ENCODE measurements at places on chromosomes 6 and 20. TPM values are rescaled to one million over a fixed set of nuclear protein-coding genes. Genes with fewer than 3 reads are reported as not detected.

Gene TFAP2D
- total RNA-seq = not detected

DNA sequence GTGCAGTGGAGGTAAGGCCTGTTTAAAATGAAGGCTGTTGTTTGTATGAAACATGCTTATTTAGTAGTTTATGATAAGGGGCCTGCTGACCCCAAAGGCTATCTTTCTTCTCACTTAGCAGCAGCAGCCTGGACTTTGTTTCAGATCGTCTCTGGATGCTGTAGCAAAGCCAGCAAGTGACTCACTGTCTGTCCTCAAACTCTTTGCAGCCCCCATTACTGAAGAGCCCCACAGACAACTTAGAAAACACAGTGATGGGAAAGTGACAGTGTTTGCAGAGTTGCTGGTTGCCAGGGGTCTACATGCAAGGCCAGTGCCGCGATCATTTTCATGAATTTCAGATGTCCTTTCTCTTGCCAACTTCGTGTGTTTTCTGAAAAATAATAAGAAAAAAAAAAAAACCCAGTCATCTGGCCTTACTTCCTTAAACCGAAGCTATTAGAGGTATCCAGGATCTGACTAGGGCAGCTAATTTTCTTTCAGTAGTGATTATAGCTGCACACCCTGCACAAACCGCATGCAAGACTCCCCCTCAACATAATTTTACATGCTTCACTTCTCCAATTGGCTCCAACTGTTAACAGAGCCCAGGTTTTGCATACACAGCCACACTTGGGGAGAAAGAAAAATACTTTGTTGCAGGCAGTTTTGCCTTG lies 11.6 kb upstream of the F13A1 start:
- peak; percentile 25 for DNase-seq

Gene CD164
- 184 TPM for total RNA-seq

Gene NR2E1
- total RNA-seq = 0.48 TPM

GRCh38 chr6:148943451-148943850 lies 196.6 kb downstream of the UST start:
- peak; percentile 72 for DNase-seq

DNA sequence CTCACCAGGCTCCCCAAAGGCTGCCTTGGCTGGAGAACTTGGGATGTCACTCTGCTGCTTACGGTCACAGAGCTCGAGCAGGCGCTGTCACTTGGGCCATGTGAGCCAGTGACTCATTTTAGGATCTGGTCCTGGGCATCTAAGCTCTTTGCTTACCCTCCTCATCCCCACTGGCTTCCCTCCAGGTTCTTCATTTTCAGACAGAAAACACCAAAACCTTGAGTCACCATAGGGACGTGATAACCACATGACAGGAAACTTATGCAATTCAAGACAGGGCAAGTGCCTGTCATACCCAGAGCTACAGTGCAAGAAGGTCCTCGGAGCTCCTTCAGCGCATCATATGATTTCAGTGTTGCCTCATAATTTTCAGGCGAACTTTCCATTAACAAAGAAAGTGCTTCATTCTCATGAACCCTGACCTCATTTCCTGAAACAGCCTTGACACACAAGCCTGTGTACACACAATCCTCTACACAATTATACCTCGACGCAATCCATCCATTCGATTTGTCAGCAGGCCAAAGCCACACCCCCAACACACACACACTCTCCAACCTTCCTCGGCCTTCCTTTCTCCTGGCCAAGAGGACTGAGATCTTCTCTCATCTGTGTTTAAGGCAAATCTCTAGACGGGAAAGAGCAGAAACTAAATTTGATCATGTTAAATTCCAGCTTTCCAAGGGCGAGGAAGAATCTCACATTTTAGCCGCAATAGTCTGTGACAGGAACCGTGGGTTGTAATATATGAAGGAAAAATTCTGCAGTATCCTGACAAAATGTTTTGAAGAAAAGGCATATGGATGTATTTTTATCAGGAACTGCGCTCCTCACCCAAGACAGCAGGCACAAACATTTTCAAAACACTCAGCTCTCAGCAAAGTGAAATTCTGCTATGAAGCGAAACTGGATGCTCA lies 25.3 kb downstream of the TBC1D7 start:
- DNase-seq = peak; percentile 83

GRCh38 chr6:50816115-50816675 lies 2.5 kb upstream of the TFAP2B start:
- DNase-seq = peak; percentile 85

Gene DXO
- 13.2 TPM for total RNA-seq

DNA sequence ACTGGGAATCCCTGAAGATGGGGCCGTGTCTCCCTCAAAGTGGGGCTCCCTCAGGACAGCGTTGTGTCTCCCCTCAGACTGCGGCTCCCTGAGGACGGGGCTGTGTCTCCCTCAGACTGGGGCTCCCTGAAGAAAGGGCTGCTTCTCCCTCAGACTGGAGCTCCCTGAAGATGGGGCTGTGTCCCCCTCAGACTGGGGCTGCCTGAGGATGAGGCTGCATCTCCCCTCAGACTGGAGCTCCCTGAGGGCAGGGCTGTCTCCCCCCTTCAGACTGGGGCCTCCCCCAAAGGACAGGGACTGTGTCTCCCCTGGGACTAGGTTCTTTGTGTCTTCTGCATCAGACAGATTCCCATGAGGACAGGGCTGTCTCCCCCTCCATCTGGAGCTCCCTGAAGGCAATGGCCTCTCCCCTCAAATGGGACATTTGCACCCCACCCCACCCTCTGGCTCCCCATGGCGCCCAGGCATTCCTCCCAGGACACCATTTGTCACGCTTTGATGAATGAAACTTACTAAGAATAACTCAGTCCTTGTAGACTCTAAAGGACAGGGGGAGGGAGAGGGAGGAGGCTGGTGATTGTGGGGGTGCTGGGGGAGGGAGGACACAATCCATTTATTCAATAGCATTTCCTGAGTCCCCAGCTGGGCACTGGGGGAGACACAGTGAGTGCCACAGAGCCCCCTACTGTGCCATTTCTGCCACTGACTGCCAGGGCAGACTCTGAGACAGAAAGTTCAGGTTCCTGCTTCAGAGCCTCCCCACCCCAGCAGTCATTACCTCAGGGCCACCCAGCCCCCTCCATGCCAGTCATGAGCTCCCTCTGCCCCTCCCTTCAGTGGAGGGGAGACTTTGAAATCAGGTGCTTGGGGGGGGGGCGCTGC lies 122.4 kb downstream of the MRPL14 start:
- no peak for DNase-seq

DNA sequence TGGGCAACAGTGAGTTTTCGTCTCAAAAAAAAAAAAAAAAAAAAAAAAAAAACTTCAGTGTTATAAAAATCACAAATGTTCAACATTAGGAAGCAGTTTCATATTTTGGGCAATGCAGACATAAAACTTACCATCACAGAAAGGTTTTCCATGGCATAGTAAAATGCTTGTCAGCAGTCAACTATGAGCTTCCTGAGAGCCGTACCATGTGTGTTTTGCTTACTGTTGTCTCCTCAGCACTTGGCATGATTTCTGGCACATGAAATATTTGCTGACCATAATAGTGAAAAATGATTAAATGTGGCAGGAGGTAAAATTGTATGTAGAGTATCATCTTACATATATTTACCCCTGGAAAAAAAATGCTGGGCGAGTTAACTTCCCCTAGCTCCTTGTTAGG lies 237.5 kb upstream of the SLC35B3 start:
- DNase-seq = no peak

DNA sequence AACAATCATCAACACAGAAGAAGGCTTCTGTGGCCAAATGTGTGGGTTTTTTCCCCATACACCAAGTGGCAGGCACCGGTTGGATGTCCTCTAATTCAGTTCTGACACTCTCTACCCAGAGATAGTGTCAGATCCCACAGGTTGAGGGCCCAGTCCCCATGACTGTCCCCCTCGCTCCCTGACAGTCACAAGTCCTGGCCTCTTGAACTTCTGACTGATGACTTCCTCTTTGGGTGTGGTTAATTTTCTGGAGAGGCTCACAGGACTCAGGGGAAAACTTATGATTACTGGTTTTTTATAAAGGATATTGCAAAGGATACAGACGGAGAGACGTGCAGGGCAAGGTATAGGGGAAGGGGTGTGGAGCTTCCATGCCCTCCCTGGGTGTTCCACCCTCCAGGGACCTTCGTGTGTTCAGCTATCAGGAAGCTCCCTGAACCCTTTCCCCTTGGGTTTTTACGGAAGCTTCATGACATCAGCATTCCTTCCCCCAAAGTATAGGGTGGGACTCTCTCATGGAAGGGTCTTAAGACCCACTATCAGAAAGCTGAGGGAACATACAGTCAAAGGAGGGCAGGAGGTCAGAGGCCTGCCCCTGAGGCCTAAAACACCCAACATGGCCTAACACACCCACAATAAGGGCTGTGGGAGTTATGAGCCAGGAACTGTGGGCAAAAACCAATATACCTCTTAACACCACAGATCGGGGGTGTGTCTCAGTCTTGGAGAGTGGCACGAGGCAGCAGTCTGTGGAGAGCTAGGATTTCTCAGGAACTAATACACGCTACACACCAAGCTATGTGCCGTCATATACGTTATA lies 33.3 kb downstream of the FARS2 start:
- DNase-seq = no peak

- no peak for DNase-seq
These were observed 59.4 kb upstream of the TMEM200A start for GRCh38 chr6:130306377-130306776.

DNA sequence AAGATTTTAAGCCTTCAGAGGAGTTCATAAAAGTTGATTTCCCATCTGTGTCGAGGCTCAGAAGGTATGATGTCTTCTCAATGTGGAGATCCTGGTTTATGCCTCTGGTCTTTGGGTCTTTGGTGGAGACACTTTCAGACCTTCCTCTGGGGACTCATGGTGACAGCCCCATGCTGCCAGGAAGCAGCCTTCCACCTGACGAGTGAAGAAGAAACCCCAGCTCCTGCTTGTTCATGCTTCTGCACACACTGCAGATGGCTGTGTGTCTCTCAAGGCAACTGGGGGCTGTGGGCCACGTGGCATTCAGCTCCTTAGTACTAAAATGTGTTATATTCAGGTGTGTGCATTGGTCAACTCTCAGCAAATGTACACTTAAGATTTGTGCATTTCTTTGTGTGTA lies 4.9 kb upstream of the SCP2D1 start:
- no peak for DNase-seq

DNA sequence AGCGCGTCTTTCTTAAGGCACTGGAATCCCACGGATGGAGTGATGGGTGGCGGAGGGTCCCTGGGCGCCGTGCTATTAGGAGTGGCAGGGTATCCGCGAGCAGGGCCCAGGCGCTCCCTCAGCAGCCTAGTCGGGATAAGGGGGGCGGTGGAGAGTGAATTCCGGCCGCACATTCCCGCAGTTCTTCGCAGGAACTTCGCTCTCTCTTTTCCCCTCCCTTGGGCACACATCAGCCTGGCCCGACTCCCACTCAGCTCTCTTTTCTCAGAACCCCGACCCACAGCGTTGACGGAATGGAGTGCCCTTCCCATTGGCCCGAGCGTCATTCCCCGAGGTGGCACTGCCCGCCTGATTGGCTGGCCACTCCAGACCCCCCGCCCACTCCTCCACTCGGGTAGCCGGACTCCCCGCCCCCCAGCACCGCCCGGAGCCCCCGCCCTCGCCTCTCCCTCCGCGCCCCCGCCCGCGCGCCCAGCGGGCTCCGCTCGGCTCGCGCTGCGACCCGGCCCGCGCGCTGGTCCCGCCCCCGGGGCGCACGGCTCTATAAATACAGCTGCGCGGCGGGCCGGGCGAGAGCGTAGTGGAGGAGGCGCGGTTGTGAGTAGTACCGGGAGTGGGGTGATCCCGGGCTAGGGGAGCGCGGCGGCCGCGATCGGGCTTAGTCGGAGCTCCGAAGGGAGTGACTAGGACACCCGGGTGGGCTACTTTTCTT lies at the start of gene ID4:
Gene ID4, plus strand, starts transcription at position 572 of the 712 bp plus-strand sequence. CDS start 385 bp downstream, outside the sequence.
- peak; percentile 99 for DNase-seq

Gene SLC17A1
- 6.5 TPM for total RNA-seq

GRCh38 chr6:135937106-135937505 lies 85.6 kb downstream of the PDE7B start:
- no peak for DNase-seq

Gene APOBEC2
- total RNA-seq = 1.2 TPM

Gene ADGRG6
- total RNA-seq = 104 TPM

GRCh38 chr6:53917464-53917842 lies 122.6 kb downstream of the LRRC1 start:
- DNase-seq = no peak

Gene CENPW
- total RNA-seq = 1.9 TPM

GRCh38 chr6:33163540-33163939 lies 28.7 kb downstream of the COL11A2 start:
- DNase-seq = no peak

Gene ESR1
- 8.2 TPM for total RNA-seq
